Suprapubic skin (tissue), 4 donors: ENCODE measurements at places on chromosomes 2 and 18.

DNA sequence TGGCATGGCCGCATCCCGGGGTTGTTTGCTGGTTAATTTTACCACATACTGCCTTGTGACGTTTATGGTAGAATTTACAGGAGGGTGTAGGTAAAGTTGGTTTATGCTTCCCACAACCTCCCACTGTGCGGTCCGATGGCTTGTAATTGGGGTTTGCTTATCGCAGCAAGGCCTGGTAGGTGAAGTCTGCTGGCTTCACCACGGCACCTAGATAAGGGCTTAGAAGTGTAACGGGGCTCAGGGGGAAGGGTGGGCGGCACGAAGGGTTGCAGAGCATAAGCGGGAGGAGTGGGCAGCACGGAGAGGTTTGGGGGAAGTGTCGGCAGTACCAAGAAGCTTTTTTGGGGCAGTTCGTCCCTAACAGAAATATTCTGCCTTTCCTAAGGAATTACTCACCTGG lies 39.0 kb upstream of the TMEM131 start:
- DNase-seq = no peak

DNA sequence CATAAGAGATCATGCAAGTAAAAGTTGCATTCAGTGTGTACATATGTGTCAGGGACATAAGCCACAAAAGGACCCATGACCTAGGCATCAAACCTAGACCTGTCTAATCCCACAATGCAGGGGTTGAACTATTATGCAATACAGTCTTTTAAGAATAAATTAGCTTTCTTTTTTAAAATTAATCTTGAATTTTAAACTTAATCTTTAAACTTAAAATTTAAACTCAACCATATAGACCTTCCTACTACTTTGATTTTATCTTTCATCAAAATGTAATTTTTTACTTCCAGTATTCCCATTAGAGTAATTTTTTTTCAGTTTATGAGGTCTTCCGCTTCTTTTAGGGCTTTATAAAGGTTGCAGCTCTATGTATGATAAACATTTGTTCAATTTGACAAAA lies 702.9 kb downstream of the SUCLG1 start:
- DNase-seq = no peak

GRCh38 chr2:162342841-162343240 lies 1.1 kb upstream of the GCA start:
- DNase-seq = no peak

DNA sequence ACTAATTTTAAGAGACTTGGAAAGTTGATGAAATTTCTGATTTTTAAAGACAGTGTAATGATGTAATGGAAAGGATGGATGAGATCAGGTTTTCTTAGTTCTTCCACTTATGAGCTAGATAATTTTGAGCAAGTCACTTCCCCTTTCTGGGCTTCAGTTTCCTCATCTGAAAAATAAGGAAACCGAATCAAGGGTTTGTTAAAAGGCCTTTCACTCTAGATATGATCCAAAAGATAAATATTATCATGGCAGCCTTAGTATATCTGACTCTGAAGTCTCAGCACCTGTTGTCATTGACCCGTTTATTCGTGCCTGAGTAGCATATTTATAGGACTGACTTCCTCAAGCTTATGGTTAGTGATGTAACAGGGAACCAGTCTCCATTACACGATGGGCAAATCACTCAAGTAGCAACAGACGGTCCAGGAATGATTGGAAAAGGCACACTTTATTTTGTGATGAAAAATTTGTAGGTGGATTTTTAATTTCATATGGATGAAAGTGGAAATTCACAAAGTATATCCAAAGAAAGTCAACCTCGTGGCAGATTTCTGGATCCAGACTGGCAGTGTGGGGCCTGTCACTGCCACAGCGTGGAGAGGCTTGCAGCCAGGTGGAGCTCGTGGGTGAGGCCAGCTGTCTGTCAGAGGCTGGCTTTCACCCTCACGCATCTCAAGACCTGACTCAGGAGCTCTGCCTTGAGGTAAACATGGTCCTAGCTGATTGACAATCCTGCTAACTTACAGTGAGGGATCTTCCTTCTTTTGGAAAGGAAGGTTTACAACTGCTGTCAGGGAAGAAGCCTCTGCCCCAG lies 137.9 kb upstream of the CXCR4 start:
- no peak for DNase-seq

DNA sequence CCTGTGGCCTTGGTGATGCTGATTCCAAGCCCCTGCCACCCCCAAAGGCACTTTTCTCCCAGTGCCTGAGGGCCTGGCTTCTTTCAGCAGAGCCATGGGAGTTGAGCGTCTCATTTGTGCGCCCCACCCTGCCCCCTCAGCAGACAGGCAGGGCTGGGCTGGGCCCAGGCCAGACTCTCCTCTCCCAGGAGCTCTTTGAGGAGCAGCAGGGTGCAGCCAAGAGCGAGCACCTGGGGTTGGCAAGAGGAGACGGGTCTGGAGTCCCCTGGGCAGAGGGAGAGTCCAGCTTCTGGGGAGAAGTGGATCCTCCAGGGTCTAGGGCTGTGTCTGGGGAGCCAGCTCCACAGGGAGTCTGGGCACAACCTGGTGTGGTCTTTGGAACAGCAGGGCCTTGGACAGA lies 21.2 kb downstream of the NPPC start:
- no peak for DNase-seq

DNA sequence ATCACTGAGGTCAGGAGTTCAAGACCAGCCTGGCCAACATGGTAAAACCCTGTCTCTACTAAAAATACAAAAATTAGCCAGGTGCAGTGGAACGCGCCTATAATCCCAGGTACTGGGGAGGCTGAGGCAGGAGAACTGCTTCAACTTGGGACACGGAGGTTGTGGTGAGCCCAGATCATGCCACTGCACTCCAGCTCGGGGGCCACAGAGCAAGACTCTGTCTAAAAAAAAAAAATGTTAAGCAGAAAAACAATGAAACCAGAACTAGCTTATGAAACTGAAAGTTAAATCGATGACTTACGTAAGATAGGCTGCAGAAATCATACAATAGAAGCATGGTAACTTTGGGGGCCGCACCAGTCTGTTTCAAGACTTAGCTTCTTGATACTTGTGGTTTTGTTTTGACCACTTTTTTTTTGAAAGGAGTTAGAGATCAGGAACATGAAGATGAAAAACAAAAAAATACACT lies 6.2 kb upstream of the GPR155 start:
- no peak for DNase-seq

DNA sequence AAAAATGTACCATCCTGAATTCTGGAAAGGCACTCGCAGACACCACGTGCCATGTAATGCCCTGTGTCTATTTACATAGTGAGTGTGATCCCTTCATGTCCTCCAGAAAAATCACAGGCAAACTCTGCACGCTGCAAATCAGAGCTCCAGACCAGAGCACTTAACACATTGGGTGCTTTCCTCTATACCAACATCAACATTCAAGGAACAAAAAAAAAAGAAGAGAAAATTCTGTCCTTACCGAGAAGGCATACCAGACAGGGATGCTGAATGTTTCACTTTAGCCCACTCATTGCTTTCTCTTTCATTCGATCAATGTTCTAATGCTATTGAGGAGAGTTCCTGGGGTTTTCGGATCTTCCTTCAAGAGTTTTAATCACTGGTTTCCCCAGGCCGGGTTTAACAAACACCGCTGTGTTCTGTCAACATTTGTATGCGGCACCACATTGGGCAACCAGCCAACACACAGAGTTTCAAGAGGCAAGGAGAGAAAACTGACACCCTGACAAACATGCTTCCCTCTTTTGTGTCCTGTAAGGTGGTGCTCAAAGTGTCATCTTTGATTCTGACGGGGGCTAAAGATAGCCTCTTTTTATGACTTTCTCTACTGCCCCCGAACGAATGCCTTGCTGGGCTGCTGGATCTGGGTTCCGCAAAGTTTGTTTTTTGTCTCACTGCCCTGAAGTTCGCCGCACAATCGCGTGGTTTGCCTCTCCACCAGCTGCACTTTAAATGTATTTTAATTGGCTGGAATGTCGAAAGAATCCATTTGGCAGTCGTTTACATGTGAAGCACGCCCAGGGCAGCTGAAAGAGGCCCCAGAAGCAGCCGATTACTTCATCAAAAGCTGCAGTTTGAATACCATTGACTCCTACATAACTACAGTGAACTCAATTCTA lies 106.4 kb upstream of the NCKAP5 start:
- peak; percentile 84 for DNase-seq

DNA sequence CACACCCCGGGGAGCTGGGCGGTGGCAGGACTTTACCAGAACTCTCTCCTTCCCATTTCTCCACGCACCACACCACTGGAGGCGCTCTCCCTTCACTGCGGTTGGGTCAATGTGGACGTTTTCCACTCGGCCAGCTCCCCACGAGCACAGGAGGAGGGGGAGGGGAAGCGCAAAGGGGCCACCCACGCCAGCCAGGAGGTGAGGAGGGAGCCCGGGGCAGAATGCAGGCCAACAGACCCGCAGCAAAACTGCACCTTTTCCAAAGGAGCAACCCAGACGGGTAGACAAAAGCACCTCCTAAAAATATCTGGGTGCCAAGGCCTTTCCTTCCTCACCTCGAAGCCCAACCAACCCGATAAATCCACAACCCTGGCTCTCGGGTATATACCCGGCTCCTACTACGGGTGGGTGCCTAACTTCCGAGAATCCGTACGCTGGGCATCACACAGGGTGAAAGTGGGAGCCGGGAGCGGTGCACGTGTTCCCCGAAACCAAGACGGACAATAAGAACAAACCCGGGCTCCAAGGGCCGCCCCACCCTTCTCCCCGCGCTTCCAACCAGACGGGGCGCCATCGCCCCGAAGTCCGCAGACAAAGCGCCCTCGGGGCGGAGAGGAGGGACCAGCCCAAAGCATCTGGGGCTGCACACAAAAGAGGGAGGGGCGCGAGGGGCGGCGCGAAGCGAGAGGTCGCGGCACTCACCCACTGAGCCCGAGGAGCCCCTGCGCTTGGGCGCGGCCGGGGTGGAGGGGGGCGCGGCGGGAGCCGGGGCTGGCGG lies 1.0 kb downstream of the RTN4 start:
- DNase-seq = peak; percentile 95

- peak; percentile 43 for DNase-seq
Measured at GRCh38 chr2:73009177-73009839, 62.2 kb downstream of the SFXN5 start.

DNA sequence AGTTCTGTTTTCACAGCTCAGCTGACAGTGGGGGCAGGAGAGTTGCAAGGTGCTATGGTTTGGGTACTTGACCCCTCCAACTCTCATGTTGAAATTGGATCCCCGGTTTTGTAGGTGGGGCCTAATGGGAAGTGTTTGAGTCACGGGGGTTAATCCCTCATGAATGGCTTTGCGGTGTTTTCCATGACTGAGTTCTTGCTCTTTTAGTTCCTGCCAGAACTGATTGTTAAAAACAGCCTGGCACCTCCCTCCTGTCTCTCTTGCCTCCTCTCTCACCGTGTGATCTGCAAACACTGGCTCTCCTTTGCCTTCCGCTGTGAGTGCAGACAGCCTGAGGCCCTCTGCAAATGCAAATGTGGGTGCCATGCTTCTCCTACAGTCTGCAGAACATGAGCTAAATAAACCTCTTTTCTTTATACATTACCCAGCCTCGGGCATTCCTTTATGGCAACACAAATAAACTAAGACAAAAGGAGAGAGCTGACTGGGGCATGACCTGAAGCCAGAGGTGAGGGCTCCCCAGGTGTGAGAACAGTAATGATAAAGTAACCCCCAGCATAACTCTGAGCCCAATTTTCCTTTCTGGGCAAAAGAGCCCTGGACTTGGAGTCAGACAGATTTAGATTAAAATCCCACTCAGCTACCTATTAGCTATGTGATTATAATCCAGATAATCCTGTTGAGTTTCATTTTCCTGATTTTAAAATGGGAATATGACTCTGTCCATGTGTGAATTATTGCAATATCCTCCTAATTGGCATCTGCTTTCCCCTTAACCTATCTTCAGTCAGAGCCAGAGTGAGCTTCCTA lies 64.9 kb upstream of the CAPN13 start:
- no peak for DNase-seq

GRCh38 chr2:189022053-189022481 lies 47.9 kb downstream of the COL3A1 start:
- no peak for DNase-seq

DNA sequence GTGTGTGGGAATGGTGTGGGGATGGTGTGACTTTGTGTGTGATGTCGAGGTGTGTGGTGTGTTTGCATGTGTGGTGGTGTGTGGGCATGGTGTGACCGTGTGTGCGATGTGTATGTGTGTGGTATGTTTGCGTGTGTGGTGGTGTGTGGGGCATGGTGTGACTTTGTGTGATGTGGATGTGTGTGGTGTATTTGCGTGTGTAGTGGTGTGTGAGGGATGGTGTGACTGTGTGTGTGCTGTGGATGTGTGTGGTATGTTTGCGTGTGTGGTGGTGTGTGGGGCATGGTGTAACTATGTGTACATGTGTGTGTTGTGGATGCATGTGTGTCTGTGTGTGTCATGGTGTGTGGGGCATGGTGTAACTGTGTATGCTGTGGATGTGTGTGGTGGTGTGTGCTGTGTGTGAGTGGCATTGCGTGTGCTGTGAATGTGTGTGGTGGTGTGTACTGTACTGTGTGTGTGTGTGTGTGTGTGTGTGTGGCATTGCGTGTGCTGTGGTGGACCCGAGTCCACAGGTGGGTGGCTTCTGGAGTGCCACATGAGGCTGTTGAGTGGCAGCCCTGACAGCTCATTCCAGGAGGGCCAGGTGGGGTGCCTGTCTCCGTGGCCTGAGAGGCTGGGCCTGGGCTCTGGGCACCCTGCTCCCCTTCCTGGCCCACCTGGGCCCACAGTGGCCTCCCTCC lies 14.7 kb downstream of the ODC1 start:
- no peak for DNase-seq

DNA sequence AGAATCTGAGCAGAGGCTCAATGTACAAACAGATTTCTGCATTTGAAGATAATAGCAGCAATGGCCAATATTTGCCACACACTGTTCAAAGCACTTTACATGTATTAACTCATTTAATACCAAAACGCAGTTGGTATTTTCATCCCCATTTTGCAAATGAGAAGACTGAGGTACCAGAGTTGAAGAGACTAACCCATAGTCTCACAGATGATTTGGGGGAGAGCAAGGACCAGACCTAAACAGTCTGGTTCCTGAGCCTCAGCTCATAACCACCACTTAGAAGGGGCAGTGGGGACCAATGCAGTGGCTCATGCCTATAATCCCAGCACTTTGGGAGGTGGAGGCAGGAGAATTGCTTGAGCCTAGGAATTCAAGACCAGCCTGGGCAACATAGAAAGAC lies 18.1 kb upstream of the AGFG1 start:
- DNase-seq = no peak

DNA sequence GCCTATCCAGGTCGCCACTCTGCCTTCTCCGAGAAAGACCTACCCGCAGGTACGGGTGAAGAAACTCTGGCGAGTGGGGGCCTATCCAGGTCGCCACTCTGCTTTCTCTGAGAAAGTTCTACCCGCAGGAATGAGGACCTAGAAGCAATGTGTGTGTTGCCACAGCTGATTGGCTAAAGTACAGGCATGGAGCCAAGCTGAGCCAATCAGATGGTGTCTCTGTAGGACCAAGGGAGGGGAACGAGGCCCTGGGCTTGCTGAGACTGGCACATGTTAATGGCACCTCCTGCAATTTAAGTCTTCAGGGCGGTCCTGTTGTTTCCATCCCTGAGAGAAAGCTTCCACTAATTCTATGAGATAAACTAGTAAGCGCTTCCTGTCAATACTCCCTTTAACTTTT lies 82.3 kb downstream of the KCTD1 start:
- DNase-seq = no peak

GRCh38 chr2:180695586-180696401 lies 284.6 kb upstream of the UBE2E3 start:
- DNase-seq = no peak

- peak; percentile 61 for DNase-seq
Measured at GRCh38 chr2:17976871-17977746, 98.6 kb downstream of the KCNS3 start.

GRCh38 chr2:174682578-174683391 lies 81.5 kb downstream of the CHRNA1 start:
- DNase-seq = no peak

- no peak for DNase-seq
Measured at GRCh38 chr2:101002562-101003277, 631 bp downstream of the RPL31 start.

GRCh38 chr2:162656516-162656915 lies 182.1 kb downstream of the KCNH7 start:
- DNase-seq = no peak
